ENCODE measurements at places on chromosomes 5 and 9.

DNA sequence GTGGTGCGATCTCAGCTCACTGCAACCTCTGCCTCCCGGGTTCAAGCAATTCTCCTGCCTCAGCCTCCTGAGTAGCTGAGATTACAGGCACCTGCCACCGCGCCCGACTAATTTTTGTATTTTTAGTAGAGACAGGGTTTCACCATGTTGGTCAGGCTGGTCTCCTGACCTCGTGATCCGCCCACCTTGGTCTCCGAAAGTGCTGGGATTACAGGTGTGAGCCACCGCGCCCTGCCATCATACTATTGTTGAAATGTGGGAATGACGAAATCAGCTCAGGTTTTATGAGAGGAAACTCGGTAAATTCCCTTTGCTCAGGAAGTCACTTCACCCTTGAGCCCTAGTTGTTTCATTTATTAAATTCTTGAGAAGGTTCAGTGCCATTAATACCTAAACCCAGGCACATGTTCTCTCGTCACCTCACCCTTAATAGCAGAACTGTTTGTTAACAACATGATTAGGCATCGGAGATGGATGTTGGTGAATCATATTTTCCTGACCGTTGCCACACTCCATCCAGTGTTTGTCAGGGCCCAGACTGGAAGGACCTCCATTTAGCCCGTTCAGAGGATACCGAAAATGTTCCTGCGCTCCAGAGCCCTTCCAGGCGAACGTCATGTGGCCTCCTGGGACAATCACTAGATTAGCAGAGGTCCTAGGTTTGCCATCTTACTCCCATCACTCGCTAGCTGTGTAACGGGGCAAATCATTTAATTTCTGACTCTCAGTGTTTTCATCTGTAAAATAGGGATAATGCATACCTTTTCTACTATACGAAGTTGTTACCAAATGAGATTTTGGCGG, 20.0 kb upstream of the CREBRF start:
- DNase-seq: no peak

- DNase-seq: no peak
Observed at GRCh38 chr5:146726891-146727290, 151.7 kb downstream of the PPP2R2B start.

GRCh38 chr9:123749580-123750202, 180.2 kb downstream of the DENND1A start:
- peak; percentile 22 for DNase-seq

DNA sequence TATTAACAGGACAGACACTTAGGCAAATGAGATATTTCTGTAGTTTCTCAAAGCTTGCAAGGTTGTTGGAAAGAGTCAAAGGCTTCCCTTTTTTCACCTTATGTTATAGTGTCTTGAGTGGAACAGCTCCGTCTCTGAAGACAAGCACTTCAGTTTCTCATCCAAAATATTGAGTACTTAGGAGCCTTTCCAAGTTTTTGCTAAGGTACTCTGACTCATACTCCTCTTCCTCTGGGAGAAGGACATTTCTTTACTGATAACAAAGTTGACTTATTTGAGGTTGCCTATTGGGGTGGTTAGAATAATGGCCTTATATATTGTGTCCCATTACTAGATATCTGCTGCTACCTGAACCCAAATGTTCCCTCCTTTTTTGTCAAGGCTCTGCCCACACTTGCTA, 869.6 kb downstream of the MAT2B start:
- peak; percentile 10 for DNase-seq

DNA sequence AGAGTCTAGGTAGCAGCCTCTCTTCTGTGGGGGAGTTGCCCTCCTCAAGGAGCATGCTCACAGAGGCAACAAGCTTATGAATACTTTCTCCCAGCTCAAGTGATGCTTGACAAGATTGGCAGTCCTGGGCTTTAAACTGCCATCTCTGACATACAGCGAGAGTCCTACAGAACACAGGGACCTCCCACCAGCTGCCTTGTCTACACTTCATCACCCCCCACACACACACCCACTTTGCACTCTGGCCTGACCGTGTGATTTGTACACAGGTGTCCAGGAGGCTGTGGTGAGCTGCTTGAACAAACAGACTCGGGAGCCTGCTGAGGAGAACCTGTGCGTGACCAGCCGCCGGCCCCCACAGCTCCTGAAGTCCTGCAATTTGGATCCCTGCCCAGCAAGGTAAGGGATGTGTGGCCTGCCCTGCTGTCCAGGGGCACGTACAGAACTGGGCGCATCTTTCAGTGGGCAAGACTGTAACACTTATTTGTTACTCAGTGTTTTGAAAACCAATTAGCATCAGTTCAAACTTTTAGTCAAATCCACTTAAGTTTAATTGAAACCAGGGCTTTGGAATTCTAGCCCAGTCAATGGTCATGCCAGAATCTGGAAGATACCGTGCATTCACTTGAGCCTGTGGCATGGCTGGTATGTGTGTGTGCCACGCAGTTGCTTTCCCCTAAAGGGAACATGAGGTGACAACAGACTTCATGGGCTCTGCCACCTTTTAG, 247.5 kb downstream of the ADAMTSL1 start:
- no peak for DNase-seq

- peak; percentile 14 for DNase-seq
Observed at GRCh38 chr9:32524892-32525708, 896 bp downstream of the RIGI start.

- no peak for DNase-seq
Observed at GRCh38 chr5:38453506-38453905, 102.9 kb downstream of the LIFR start.

DNA sequence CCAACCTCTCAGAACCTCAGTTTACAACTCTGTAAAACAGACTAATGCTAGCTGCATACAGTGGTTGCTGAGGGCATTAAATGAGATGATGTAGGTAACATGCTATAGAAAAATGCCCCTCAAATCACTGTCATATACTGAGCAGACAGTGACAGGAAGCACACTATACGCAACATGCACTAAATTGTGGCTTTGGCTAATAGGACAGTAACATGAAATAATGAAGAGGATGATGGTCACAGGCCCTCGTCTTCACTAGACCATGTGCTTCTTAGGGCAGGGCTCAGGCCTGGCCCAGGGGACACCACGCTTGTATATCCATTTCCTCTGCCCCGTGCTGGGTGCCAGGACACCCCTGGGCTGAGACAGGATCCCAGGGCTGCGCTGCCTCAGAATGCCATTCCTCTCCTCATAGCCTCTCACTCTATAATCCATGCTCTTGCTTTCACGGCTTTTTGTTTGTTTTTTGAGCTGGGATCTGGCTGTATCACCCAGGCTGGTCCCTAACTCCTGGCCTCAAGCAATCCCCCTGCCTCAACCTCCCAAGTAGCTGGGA, 18.9 kb downstream of the CSF1R start:
- no peak for DNase-seq

DNA sequence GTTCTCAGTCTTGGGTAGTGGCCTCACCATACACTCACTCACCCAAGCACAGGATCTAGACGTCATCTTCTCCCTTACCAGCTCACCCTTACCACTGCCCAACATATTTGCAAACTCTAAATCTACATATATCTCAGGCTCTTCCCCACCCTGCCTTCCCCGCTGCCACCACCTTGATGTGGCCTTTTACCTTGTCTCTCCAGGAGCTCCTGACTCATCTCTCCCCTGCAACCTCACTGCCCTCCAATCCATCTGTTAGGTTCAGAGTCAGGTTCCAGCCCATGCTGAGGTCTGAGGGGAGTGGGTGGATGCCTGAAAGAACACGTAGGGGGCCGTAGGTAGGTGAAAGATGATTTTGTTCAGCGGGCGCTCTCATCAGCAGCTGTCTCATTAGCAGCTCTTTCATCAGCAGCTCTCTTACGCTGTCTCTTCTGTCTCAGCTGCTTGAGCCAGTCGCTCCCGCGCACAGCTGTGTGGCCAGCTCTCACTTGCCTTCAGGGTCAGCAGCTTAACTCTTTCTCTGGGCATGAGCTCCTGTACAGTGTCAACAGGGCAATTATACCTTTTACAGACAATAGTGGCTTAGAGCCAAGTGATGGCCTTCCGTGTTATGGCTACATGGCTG, 23.1 kb upstream of the CKMT2 start:
- no peak for DNase-seq

GRCh38 chr5:9692576-9692975, 62.4 kb upstream of the TAS2R1 start:
- DNase-seq: no peak

DNA sequence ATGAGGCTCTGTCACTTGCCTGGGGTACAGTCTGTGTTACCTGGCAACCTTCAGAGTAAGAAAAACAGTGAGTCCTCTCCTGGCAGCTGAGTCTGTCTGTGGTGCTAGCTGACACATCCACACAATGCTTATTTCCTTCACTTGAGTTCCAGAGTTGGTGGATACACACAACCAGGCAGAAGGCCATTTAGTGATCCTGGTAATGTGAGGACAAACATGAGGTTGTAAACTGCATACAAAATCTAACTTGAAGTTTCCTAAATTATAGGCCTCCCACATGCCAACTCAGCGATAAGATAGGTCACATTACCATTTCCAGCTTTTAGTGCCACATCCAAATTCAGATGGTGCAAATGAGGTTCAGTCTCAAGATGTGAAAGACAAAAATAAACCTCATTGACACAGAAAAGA, 125.5 kb downstream of the DCP2 start:
- DNase-seq: no peak

- DNase-seq: no peak
Observed at GRCh38 chr9:89525446-89526374, 27.8 kb upstream of the SEMA4D start.

GRCh38 chr5:176873541-176874172, 25.5 kb downstream of the HK3 start:
- no peak for DNase-seq

DNA sequence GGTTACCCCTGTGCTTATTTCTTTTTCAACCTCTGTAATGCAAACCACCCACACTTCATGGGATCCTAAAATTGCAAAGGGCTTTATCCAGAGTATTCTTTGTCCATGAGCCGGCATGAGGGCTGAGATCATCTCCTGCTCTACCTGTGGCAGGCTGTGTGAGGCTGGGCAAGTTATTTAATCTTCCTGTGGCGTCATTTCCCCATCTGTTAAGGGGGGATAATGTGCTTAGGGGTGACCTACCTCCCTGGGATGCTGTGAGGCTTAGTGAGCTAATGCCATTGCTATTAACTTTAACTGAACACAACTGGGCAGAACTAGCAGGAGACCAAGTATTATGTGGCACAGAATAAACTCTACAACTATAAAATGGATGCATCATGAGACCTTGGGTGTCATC, 17.0 kb downstream of the FRMPD1 start:
- DNase-seq: no peak

DNA sequence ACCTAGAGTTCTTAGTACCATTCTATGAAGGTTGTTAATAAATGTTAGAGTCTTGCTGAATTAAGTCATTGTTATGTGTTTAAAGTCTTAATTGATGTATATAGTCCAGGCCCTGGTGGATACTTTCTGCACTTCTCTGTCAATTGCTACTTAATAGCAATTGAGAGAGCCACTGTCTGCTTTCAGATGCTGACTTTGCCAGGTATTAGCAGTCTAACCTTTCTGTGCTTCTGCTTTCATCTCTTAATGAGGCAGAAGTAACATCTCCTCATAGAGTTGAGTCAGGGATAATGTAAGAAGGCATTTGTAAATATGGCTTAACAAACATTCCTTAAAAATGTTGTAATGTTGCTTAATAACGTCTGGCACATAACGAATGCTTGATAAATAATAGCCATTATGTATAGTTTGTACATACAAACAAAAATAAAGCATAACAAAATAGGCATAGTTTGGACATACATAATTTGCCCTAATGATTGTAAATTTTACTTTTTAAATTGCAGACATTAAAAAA, 28.3 kb downstream of the RASGRF2 start:
- no peak for DNase-seq

GRCh38 chr9:71897577-71897976, 13.4 kb downstream of the ABHD17B start:
- peak; percentile 37 for DNase-seq

DNA sequence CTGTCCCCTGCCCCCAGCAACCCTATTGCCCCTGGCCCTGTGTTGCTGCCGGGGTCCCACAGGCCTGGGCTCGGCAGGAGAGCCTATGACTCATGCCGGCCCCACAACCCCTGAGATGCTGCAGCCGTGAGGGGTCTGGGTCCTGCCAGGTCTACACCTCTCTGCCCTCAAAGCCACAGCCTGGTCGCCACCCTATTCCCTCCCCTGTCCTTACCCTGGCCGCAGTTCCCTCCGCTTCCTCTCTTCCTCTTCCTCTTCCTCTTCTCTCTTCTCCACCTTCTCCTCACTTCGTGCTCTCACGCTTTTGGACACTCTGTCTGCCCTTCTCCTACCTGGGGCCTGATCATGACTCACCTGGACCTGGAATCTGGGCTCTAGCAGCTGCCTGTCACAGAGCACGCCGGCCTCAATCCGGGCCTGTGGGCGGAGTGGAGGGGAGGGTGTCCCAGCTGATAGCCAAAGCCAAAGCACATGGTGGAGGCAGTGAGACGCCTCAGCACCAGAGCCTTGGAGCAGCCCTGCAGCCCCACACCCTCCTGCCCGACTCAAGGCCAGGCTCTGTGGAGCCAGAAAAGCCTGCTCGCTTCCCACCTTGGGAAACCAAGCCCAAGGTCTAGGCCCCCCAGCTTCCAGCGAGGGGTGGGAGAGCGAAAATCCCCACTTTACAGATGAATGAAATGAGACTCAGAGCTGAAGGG, 26.8 kb upstream of the CSF1R start:
- peak; percentile 65 for DNase-seq

DNA sequence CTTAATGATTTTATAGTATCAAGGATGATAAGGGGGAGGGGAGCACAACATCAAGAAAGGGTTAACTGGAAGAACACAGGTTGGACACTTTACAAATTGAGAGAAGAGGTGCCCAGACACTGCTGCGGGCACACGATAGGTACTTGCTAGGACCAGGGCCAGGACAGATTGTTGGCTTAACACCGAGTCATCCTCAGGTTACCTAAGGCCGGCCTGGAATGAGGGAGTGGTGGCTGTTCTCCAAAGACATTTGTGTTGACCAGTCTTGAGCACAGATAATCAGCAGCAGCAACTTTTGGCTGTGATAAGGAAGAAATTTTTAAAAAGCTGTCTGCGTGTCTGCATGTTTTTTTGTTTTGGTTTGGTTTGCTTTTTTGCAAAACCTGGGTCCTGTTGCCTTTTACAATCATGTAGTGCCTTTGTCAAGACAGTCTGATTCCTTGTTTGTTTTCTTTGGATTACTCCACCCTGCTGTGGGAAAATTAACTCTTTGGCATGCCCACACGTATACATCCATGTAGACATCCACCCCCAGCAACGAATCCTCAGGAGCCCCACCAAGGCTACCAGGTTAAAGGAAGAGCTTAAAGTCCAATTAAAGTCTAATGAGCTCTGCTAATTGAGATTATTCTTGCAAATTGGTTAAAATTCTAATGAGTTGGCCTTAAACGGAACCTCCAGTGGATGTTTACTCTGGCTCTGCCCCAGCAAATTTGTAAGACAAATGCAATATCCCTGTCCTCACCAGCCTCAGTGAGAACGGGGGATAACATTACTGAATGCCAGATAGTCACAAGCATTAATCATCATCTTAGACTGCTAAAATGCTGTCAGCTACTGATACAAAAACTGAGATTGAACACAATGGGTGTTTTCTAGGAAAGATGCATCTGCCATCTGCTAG, 382.3 kb downstream of the ACTL7B start:
- peak; percentile 91 for DNase-seq

- DNase-seq: peak; percentile 28
Observed at GRCh38 chr9:117092582-117092981, 322.3 kb downstream of the ASTN2 start.
